ENCODE measurements at places on chromosomes 16 and 17.
A peak's percentile ranks its signal among the peaks of the same experiment; 100 is the strongest.

- DNase-seq: no peak
Measured at GRCh38 chr17:75712446-75712845, 8.8 kb upstream of the ITGB4 start.

- DNase-seq: peak; percentile 50
Measured at GRCh38 chr16:27408012-27408601, 6.1 kb downstream of the IL21R start.

- no peak for DNase-seq
Measured at GRCh38 chr17:36920032-36921005, 17.0 kb upstream of the LHX1 start.

DNA sequence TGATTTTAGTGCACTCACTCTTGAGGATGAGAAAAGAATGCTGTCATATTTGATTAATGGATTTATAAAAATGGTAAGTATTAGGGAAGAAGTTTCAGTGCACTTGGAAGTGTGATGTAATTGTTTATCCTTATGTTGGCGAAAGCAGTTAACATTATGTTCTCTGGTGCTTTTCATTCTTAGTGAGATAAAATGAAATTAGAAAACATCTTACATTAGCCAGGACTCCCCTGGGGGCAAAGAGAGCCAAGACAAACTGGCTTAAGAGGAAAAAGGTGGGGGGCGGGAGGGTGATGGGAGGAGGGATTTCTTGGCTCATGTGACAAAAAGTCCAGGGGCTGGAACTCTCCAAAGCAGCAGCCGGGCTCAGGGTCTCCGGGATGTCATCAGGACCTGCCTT lies 73.2 kb downstream of the KNOP1 start:
- no peak for DNase-seq

- no peak for DNase-seq
Measured at GRCh38 chr16:79988089-79988488, 387.6 kb upstream of the MAF start.

DNA sequence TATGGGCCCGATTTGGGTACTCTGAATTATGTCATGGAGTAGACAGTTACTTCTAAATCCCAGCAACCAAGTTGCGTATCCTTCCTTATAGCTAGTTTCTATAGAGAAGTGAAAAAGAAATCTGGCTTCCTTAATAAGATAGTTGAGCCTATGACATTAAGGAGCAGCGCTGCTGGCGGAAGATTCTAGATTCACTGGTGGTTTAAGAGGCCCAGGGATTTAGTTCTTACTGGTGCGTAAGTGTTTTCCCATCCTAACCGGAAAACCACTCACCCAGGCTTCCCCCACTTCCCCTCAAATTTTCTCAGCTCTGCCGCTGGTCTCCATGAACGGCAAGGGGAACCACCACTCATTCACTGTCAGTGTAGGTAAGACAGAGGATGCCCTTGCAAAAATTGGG lies 230.4 kb downstream of the CPPED1 start:
- DNase-seq: no peak

DNA sequence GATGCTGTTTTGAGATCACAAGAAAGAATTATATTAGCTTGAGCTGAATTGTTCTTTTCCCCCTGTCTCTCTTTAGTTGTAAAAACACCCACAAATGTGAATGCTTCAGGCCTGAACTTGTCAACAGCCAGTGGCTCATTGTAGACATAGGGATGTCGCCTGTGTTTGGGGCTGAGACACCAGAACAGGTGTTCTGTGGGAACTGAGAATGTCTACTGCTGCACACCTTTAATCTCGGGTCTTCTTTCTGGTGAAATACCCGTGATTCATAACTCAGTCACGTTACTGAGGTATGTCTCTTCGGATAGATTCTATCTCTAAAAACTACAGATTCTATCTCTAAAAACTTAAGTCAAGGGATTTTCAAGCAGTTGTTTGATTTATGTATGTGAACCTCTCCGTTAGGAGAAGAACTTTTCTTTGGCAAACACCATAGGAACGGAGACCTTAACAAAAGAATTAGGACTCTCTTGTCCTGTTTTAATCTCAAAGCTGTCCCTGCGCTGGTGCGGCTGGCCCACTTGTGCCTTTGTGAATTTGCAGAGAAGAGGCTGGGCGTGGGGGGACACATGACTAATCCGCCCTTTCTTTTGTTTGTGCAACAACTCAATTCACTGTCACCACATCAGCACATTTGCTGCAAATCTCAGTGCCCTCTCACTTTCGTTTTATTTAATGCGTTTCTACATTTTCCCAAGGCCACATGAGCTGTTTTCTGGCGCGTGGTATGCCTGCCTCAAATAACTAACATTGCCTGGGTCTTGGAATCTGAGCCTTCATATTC lies 643.0 kb downstream of the MAF start:
- DNase-seq: peak; percentile 5

DNA sequence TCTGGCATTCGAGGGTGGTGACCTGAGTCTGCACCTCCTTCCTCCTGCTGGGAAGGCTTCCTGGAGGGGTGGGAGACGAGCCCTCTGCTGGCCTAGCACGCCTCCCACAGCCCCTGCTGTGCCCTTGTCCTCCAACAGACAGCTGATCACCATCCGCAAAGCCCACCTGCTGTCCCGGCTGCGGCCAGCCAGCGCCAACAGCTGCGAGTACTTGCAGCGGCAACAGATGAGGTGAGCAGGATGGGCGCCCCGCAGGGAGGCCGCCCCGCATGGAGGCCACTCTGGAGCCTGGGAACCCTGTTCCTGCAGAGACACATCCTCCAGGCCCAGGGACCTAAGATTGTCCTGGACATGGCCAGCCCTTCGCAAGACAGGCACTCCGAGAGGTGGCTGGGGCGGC lies 21.6 kb downstream of the UBALD1 start:
- no peak for DNase-seq

- DNase-seq: peak; percentile 50
Measured at GRCh38 chr17:75633486-75634375, 497 bp downstream of the SMIM5 start.

DNA sequence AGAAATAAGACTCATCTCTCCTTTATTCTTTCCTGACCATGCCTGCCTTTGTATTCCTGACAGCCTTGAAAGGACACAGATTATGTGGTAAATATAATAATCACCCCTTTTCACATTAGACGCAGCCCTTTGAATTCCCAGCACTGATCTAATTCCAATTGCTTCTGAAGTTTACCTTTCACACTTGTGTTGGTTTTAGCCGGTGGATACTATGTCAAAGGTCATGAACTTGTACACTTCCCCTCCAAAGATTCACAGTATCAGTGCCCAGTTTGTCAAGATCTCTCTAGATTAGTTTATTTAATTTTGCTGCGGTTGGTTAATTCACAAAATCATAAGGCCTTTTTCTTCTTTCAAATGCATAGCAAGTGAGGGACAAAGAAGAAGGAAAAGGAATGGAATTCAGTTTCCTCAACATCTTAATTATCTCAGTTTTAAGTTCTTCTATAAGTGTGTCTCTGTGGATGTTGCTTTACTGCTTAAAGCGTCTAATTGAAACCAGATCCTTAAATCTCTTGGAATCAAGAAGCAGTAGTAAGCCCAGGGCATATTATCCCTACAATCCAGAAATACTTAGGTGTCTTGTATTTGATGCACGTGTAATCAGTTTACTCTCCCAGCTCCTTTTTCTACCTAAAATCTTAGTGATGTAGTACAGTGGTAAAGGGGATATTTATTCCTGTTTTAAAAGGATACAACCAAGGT lies 174.3 kb upstream of the TBX2 start:
- no peak for DNase-seq
